ENCODE measurements at places on chromosomes 16 and 17.

DNA sequence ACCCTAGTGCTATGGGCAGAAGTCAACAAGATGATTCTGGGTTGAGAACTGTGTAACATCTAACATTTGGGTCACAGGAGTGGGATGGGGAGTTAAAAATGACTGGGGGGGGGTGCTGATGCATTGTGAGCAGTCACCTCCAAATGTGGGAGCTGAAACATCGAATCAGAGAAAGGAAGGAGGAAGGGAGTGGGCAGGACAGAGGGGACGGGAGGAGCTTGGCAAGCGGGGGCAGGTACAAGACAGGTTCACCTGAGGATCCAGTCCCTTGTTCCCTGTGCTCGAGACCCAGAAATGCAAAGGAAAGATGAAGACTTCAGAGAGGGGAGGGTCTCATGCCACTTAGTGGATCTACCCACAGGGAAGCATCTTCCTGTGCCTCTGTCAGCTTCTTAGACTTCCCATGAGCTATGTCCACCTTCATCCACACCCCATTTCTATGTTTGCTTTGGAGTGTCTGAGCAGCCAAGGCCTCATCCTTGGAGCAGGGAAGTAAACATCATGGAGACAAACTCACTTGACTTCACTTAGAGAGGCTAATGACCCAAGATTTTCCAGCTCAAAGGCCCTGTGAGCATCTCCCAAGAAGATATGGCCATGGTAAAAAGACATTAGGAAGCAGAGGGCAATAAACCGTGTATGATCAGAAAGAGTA is 20.5 kb downstream of the SMPD3 start:
- no peak for DNase-seq

DNA sequence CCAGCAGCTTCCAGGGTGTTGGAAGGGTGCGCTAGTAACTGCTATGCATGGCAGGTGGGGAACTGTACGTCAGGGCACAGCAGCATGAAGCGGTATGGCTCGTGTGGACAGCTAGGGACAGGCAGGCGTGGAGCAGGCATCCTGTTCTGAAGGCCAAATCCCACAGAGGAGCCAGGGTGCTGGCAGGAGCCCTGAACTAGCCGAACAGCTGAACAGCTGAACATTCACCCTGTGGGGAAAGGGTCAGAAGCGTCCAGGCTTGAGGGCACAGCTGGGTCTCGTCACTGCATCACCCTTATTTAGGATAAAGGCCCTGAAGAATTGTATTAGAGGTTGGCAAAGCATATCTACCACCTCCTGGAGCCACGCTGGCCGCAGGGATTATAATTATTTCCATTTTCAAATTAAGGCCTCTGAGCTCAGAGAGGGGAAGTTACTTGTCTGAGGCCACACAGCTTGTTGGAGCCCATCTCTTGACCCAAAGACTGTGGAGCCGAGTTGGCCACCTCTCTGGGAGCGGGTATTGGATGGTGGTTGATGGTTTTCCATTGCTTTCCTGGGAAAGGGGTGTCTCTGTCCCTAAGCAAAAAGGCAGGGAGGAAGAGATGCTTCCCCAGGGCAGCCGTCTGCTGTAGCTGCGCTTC is 3.3 kb upstream of the STH start:
- DNase-seq, result no peak

GRCh38 chr16:2250652-2251295 is 613 bp downstream of the ECI1 start:
- peak; percentile 29 for DNase-seq

DNA sequence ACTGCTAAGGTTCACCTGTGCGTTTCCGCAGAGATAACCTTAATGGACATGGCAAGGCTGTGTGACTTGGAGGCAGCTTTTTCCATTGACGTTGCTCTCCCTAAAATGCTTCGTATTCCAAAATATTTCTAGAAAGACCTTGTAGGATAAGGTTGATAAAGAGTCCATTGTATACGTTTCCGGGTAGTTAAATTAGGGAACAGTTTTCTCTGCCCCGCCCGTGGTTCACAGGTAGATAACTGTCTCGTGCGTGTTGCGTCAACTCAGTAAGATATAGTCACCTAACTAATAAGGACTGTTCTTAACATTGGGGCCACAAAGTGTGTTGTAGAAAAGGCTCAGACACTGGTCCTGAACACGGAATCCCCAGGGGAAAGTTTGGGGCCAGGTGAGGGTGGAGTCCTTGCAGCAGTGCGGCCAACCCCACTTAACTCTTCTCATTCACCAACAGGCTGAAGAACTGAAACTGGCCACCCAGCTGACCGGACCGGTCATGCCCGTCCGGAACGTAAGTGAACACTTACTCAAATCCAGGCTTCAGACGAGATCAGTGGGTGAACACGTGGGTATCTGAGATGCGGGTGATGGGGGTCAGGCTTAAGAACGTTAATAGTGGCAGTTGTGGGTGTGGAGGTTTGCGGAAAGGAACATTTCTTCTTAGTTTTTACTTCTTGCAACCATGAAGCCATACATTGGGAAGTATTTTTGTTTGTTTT is 1.6 kb downstream of the RPL13 start:
- DNase-seq, result no peak

GRCh38 chr17:48489781-48490180 is 41.0 kb downstream of the HOXB1 start:
- DNase-seq, result no peak

GRCh38 chr17:9837551-9838471 is 12.1 kb downstream of the GLP2R start:
- DNase-seq, result no peak

DNA sequence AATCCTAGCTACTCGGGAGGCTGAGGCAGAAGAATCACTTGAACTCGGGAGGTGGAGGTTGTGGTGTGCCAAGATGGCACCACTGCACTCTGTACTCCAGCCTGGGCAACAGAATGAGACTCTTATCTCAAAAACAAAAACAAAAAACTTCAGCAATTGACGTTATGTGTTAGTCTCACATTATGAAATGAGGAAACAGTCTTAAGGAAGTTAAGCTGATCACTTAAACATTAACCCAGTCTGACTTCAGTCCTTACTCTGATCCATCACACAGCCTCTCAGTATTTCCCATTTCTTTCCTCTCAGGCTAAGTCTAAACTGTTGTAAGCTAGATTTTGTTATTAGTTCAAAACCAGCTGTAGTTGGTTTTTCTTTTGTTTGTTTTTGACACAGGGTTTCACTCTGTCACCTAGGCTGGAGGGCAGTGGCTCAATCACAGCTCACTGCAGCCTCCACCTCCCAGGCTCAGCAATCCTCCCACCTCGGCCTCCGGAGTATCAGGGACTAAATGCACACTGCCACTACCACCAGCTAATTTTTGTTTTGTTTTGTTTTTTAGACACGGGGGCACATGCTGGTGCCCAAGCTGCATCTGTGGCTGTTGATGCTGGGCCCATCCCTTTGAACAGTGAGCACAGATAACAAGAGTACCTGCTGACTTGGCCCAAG is 6.3 kb downstream of the JPT1 start:
- no peak for DNase-seq

DNA sequence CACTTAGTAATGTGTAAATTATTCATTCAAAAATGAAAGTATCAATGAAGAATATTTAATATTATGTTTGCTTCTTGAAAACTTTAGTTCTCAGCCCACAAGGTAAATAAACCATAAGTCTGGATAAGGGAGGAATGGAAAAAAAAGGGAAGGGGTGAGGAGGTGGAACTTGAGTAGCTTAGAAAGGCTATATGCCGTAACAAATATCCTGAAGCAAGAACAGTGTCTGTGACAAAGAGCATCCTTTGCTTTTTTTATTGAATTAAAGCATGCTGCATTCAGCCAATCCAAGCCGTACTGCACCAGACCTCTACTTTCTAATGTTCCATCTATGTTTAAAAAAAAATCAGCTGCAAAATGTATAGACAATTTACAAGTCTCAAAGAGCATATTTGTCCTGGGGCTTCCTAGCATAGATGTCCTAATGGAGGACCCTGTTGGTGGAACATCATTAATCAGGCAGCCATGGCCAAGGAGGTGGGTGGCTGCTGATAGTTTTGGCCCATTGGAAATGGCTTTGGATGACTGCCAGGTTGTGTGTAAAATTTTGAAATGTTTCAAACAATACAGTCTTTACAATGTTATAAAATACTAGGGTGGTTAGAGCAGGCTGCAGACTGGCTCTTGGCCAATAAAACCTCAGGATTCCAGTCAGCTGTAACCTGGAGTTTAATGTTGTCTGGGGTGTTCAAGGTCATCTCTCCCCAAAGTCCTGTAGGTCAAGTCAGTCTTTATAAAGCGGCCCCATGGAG is 895.8 kb upstream of the SOX9 start:
- DNase-seq, result no peak

GRCh38 chr16:53855511-53855910 is 151.6 kb downstream of the FTO start:
- no peak for DNase-seq

DNA sequence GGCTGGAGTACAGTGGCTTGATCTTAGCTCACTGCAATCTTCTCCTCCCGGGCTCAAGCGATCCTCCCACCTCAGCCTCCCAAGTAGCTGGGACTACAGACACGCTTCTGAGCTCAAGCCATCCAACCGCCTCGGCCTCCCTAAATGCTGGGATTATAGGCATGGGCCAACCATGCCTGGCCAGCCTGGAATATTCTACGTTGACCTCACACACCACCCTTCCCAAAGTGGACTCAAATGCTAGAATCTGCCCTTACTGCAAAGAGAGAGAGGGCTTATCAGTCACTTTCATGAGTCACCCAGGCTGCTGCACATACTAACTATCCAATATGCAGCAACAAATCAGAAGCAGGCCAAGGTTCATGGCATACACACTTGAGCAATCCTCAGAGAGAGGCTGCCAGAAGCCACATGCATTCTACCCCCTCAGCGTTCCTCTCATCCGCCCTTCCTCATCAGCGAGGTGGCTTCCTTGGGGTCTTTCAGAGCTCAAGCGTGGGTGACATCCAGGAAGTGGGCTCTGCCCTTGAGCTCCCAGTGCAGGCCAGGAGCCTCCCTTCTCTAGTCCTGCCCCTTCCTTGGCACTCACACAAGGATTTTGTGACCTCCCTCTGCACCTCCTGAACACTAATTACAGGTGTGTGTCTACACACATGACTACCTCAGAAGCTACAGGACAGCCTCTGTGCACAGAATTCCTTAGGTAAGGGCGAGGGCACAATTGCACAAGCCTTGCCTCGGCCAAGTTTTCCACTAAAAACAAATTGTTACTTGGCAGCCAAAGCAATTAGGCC is 24.8 kb upstream of the SIAH1 start:
- DNase-seq, result no peak

- no peak for DNase-seq
These were observed 89.1 kb upstream of the NOL11 start for GRCh38 chr17:67628580-67629013.

- DNase-seq, result peak; percentile 26
These were observed 11.2 kb downstream of the FOXF1 start for GRCh38 chr16:86521236-86522197.

DNA sequence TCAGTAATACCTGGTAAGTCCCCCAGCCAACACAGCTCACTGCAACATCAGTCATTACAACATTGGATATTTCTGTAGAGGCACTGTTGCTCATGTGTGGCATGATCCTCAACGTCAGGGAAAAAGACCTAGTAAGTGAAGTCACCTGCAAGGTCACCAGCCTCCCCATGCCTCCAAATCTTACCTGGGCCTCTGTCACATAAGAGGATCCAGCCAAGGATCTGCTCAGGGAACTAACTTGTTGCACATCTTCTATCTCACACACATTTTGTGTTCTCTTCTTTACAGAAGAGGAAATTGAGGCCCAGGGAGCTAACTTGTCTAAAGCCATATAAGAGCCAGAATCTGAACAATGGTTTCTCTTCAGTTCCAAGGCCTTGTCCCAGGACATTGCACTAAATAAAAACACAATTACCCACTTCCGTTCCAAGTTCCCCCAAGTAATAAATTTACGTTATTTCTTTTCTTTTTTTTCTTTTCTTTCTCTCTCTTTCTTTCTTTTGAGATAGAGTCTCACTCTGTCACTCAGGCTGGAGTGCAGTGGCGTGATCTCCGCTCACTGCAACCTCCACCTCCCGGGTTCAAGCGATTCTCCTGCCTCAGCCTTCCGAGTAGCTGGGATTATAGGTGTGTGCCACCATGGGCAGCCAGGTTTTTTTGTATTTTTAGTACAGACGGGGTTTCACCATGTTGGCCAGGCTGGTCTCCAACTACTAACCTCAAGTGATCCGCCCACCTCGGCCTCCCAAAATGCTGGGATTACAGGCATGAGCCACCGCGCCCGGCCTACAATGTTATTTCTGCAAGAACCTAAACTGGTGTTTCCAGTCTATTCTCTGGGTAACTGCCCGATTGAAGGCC is 1.3 kb downstream of the SHMT1 start:
- no peak for DNase-seq

DNA sequence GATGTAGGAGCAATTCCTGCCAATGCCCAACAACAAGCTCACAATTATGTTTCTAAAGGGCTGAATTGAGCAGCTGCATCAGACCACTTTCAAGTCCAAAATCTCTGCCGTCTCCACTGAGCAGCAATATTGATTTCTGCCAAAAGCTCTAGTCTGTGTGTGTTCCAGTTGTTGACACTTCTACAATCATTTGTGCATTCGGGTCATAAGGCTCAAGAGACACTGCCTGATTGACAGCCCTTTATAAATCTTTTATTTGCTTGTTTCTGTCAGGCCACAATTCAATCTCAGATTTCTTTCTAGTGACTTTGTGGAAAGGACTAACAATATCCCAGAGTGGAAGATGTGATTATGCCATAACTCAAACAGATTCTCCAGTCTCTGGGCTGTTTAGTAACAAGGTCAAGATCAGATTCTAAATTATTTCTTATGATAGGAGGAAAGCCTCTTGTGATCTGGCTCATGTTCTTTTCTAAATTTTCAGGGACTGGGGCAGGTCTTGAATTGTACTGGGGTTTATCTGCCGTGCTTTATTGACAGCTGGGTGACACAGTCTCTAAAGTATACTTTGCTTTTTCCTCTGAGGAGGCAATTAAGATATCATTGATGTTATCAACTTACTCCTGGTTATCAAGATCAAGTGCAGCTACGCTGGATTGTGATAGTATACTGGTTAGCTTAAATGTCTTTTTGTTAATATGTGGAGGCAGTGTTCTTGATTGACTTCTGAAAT is 377.1 kb downstream of the CNTNAP4 start:
- no peak for DNase-seq

GRCh38 chr17:79944821-79945391 is 90.8 kb downstream of the TBC1D16 start:
- peak; percentile 24 for DNase-seq

- DNase-seq, result no peak
These were observed 52.1 kb upstream of the LYRM9 start for GRCh38 chr17:27945333-27945616.

DNA sequence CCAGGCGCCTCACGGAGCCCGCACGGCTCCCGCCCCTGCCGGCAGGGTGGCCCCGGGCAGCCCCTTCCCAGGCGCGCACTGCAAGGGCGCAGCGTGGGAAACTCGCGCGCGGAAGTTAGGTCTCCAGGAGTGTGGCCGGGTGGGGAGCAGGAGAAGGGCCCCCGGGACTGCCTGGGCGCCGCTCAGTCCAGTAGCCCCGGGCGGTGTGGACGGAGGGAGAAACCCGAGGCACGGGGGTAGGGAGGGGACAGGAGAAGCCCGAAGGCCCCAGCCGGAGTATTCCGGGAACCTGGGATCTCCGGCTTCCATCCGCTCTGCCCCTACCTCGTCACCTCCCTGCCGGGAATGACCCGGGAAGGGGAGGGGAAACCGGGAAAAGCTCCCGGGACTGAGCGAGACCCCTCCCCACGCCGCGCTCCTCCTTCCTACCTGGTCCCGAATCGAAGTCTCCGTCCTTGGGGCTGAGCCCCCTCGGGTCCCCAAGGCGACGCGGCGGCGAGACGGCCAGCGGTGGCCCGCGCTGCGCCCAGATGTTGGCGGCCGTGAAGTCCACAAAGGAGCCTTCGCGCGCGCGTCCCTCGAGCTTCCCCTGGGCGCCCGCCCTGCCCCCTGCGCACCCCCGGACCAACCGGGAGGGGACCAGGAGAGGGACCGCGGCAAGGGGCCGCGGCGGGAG is 418 bp downstream of the SOCS3 start:
- DNase-seq, result no peak
